Hematopoietic multipotent progenitor cell treated with erythropoietin and hydrocortisone succinate and interleukin-3 and kit ligand, for 15 days (in vitro differentiated cells): ENCODE measurements at places on chromosomes 13 and 19.

- DNase-seq, result peak; percentile 30
Observed at GRCh38 chr13:24683838-24684599, 3.8 kb downstream of the ATP12A start.

DNA sequence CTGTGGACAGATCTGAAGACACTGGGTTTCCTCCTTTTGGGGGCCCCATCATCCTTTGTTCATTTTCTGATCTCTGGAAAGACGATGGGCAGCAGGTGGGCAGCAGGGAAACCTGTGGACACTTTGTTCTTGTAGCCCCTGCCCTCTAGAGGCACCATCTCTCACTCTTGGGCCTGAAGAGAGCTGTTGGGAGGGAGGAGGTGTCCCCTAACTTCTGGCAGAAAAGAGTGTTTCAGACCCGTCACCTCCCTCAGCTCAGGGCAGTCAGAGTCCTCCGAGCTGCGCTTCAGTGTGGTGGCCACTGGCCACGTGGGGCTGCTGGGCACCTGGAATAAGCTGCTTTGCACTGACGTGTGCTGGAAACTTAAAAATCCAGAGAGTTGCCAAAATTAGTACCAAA, 26.9 kb upstream of the RNF17 start:
- no peak for DNase-seq

DNA sequence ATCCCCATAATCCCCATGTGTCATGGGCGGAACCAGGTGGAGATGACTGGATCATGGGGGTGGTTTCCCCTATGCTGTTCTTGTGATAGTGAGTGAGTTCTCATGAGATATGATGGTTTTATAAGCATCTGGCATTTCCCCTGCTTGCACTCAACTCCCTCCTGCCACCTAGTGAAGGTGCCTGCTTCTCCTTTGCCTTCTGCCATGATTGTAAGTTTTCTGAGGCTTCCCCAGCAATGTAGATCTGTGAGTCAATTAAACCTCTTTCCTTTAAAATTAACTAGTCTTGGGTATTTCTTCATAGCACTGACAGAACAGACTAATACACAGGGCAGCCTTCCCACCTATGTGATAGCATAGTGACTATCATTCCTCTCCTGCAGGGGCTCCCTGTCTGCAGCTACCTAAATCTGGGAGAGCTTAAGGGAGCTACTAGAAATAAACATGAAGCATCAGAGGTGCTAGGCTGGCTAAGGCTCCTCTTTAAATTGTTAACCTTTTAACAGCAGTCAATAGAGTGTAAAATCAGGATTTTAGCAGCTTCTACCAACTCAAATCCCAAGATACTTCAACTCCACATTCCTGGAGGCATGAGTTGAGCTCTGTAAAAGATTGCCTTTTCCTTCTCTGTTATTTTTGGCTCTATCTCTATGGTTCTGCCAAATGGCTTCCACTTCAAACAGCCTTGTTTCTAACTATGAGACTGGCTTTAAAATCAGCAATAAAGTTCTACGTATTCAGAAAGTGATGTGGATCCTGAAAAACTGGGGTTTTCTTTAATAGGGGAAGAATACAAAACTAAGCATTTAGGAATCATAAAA, 112.3 kb downstream of the VWA8 start:
- no peak for DNase-seq

- no peak for DNase-seq
Observed at GRCh38 chr13:113812178-113813040, 51.5 kb downstream of the GAS6 start.
